ENCODE measurements at places on chromosomes 6 and 20. TPM values are rescaled to one million over a fixed set of nuclear protein-coding genes. Genes with fewer than 3 reads are reported as not detected.

- no peak for DNase-seq
Observed at GRCh38 chr20:55461519-55461918, 543.8 kb downstream of the CBLN4 start.

DNA sequence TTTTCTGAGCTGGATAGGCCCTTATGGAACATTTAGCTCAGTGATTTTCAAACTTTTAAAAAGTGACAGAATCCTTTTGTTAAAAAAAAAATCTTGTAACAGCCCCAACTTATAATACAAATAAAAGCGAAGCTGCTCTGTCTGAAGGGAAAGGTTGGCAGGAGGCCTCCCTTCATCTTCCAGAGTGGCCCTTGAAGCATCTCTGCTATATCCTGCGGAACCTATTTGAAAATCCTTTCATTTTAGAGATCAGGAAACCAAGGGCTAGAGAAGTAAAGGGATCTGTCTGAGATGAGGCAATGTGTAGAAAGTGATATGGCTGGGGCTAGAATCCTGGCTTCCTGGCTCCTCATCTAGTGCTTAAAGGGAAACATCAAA lies 107.8 kb downstream of the UBE3D start:
- no peak for DNase-seq

Gene RWDD1
- polyA plus RNA-seq = 73.3 TPM

DNA sequence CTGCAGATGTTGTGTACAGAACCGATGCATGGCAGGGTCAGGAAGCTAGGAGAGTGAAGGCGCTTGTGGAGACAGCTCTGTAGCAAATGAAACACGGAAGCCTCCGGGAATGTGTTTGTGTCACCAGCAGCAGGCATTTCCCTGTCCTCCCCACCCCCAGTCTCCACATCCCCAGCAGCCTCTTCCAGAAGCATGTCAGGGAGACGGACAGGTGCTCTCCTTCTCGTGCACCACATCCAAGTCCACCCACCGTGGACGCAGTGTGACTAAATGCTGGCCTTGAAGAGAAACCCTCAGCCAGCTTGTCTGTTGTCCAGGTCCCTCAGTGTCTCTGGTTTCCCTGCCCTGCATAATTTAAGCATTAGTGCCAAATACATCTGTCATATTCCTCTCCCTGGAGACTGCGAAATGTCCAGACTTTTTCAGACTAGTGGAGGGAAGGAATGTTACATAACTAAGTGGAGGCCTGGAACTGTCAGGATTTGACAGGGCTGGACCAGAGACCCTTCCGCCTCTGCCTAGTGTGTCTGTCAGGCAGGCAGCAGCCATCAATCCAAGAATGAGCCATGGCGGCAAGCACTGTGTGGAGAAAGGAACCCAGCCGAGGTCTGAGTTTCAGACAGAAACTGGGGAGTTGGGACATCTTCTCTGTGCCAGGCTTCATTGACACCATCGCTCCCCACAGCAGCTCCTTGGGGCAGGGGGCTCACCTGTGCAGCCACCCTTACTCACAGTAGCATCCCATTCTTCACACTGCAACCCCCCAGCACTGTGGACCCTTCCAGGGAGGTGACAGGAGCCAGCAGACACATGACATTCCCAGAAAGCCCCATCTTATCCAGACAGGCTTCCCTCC lies 26.6 kb upstream of the PI16 start:
- no peak for DNase-seq

GRCh38 chr6:127738423-127738822 lies 161.4 kb downstream of the C6orf58 start:
- no peak for DNase-seq

GRCh38 chr6:128554302-128554701 lies 33.9 kb upstream of the PTPRK start:
- DNase-seq = no peak

DNA sequence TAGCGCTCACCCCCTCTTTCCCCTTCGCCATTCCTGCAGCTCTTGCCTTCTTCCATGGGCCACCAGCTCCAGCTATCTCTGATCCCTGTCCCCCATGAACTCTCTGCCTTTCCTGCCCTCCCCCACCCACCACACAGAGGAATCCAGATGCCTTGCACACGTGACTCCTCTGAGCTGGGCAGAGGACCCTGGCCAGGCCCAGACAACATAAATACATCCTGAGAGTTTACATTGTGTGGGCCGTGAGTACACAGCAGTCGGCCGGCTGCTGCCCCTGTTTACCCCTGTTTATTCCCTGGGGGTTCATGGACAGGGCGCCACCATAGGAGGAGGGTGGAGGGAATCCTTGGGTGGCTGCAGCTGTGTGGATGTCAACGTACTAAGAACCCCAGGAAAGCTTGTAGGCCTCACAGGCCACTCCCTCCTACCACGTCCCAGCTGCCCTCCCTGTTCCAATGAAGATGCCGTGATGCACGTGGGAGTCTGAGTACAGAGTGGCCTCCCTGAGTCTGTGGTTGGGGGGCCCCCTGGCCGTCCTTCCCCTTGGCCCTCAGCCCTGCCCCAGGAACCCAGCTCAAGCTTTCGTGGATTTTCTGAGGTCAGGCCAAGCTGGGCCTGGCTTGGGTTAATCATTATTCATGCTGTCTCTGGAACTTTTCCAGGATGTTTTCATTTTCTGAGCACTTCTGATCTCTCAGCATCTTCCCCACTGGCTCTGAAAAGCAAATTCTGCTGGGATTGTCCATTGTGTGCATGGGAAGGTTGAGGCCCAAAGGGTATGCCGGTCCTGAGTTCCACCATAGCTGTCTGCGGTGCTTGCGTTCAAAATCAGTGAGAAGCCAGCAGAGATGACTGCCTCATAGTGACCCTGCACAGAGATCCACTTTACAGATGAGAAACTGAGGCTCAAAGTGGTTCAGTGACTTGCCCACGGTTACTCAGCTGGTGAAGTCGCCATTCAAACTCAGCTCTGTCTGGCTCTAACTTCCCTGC lies 136.3 kb downstream of the MRPL14 start:
- DNase-seq = no peak

DNA sequence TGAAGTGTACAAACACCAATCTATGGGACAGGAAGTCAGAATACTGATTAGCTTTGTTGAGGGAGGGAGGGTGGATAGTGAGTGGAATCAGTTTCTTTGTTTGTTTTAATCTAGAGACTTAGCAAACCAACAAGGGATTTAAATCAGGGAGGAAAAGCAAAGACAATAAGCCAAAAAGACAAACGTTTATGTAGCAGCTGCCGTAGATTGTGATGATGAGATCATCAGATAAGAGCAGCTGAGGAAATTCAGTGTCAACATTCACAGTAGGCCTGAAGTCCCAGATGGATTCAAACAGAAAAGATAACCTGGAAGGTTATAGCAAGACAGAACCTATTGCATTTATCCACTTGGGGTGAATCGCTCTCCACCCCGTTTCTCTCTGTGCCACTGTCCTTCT lies 104.9 kb upstream of the SYNDIG1 start:
- no peak for DNase-seq

Gene GLP1R
- polyA plus RNA-seq = 0.94 TPM

Gene PGM3
- polyA plus RNA-seq = 52.7 TPM

DNA sequence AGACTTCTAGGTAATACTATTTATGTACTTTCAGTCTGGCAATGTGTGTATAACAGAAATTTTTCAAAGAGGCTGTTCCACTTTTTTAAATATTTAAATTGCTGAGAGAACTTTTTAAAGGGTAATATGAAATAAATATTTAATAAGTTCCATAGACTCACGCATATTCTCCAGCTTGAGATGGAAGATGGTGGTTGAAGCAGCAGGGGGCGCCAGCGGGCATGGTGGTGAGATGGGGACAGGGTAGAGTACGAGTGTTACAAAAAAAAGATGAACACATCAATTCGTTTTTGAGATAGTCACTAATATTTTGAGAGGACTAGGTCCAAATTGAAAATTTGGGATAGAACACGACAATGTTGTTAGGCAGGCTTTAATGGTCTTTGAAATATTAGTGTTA lies 68.4 kb downstream of the RSPO3 start:
- no peak for DNase-seq

GRCh38 chr20:25008388-25009217 lies 16.1 kb upstream of the APMAP start:
- no peak for DNase-seq

DNA sequence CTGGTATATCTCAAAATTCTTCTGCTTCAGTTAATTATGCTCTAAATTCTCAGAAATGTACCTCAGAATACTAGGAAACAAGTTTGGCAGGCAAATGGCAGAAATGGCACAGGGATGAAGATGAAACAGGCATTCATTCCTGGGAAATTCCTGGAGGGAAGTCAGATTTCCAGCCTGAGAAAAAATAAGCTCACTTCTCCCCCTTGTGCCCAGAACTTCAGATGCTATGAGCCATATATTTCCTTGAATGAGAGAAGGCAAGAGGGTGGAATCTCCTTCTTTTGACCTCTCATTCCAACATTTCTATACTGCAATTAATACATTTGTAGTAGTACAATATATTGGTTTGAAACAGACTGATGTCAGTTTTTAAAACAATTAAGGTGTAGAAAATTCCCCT lies 22.8 kb downstream of the RGS17 start:
- no peak for DNase-seq
